ENCODE measurements at places on chromosomes 3 and 15. TPM values are rescaled to one million over a fixed set of nuclear protein-coding genes. Genes with fewer than 3 reads are reported as not detected.

COL7A1 gene
- 12.9 TPM for polyA plus RNA-seq

CYP1A2 gene
- 0.10 TPM for polyA plus RNA-seq

P2RY12 gene
- polyA plus RNA-seq: 1.1 TPM

CNTN6 gene
- polyA plus RNA-seq: 2.1 TPM

LEKR1 gene
- 2.3 TPM for polyA plus RNA-seq

GDPGP1 gene
- 3.8 TPM for polyA plus RNA-seq
